ENCODE measurements at places on chromosomes 4 and X.

- no peak for DNase-seq
These were observed 1.8 kb upstream of the OTUD4 start for GRCh38 chr4:145182222-145182621.

DNA sequence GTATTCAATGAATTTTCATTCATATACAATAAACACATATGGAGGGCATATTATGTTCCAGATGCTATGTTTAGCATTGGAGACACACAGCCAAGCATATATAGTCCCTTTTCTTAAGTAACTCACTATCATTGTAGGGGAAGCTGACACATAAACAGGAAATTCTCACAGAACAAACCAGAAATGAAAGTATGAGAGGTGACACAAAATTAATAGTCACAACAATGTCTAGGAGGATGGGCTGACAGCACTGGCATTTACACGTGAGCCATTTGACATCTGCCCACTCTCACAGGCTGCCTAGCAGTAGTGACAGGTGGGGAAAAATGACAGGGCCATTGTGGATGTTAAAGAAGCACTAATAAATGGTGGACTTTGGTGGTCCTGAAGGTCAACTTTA, 2.6 kb upstream of the CNOT6L start:
- no peak for DNase-seq

GRCh38 chr4:169418846-169419245, 148.1 kb upstream of the SH3RF1 start:
- no peak for DNase-seq

DNA sequence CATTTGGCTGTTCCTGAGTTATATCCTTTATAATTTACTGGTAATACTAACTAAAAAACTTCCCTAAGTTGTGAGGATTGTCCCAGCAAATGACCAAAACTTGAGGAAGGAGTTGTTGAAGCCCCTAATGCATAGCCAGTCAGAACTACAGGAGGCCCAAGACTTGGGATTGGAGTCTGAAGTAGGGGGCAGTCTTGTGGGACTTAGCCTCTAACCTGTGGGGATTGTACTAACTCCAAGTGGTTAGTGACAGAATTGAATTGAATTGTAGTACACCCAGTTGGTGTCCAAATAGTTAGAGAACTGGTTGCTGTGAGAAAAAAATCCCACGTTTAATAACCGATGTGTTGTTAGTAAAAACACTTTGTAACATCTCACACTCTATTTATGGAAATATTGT, 1506.3 kb downstream of the ADGRL3 start:
- no peak for DNase-seq

DNA sequence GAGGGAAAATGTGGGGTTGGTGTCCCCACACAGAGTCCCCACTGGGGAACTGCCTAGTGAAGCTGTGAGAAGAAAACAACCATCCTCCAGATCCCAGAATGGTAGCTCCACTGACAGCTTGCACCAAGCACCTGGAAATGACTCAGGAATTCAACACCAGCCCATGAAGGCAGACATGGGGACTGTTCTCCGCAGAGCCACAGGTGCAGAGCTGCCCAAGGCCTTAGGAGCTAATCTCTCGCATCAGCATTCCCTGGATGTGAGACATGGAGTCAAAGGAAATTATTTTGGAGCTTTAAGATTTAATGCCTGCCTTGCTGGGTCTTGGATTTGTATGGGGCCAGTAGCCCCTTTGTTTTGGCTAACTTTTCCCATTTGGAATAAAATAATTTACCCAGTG, 367.9 kb downstream of the FAM133A start:
- DNase-seq: no peak

- DNase-seq: no peak
These were observed 19.3 kb upstream of the UVSSA start for GRCh38 chr4:1327526-1328266.
